ENCODE measurements at places on chromosomes 11 and 22. TPM values are rescaled to one million over a fixed set of nuclear protein-coding genes. Genes with fewer than 3 reads are reported as not detected.
A peak's percentile ranks its signal among the peaks of the same experiment; 100 is the strongest.

- DNase-seq = no peak
Measured at GRCh38 chr11:28547321-28547741, 439.1 kb downstream of the METTL15 start.

DNA sequence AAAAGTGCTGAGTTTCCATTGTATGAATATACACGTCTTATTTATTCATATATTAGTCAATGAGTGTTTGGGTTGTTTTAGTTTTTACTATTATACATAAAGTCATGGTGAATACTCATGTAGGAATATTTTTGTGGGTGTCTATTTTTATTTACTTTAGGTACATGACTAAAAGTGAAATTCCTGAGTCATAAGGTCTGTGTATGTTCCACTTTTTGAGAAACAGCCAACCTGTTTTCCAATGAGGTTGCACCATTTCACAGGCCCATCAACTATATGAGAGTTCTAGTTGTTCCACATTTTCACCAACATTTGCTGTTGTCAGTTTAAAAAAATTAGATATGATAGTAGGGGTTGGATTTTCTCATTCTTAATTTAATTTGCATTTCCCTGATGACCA lies 6.6 kb upstream of the OR6X1 start:
- no peak for DNase-seq

DNA sequence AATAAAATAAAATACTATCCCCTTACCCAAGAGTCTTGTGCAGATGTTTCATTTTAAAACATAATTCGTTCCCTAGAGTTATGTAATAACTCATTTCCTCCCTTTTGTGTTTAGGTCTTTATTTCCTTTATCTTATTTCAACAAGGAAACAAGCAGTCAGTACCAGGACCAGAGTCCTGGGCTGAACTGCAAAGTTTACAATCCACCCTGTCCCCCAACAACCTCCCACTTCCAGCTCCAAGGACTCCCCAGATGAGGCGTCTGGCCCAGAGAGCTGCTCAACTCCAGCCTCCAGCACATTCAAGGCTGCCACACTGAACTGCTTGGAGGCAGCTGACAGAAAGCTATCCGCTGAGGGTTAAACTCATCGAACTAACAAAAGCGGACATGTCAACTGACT lies 4.5 kb downstream of the POLDIP3 start:
- DNase-seq = no peak

OR8G5 gene
- not detected for total RNA-seq

DNA sequence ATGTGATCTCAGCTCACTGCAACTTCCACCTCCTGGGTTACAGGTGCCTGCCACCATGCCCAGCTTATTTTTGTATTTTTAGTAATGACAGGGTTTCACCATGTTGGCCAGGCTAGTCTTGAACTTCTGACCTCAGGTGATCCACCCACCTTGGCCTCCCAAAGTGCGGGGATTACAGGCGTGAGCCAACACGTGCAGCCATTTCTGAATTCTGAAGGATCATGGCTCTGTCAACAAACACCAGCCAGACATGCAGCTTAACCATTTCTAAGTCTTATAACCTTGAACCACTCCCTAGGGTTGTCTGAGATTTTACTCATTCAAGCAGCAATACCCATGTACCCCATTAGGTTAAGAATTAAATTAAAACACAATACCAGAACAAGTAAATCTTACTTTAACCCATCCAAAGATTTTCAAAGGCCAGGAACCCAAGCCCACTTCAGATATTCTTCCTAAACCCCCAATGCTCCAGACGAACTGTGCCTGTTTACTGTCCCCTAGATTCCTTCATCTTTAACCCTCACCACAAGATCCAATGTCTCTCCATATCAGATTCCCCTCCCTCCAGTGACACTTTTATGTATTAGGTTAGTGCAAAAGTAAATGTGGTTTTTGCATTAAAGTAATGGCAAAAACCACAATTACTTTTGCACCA lies 4.0 kb downstream of the RPS13 start:
- no peak for DNase-seq

DNA sequence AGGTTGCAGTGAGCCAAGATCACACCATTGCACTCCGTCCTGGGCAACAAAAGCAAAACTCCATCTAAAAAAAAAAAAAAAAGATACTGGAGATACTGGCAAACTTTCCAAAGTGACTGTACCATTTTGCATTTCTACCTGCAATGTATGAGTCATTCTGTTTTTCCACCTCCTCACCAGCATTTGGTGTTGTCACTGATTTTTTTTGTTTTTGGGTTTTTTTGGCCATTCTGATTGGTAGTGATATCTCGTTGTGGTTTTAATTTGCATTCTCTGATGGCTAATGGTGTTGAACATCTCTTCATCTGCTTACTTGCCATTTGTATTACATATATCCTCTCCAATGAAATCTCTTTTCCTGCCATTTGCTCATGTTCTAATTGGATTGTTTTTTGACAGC lies 12.0 kb upstream of the RBX1 start:
- DNase-seq = no peak

GRCh38 chr11:61880031-61880430 lies 11.3 kb downstream of the FADS3 start:
- no peak for DNase-seq

DNA sequence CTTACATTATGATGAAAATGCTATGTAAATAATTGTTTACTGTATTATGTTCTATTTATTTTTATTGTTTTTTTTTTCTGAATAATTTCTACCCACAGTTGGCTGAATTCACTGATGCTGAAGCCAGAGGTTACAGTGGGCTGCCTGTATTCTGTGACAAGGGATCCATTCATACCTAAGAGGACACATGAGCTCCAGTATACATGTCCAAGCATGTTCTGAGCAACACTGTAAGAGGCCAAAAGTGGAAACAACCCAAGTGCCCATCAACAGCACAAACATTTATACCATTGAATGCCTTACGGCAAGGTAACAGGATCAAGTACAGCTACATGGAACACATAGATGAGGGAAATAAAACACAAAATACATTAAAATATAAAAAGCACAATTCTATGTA lies 1.4 kb upstream of the SRSF8 start:
- DNase-seq = no peak

DNA sequence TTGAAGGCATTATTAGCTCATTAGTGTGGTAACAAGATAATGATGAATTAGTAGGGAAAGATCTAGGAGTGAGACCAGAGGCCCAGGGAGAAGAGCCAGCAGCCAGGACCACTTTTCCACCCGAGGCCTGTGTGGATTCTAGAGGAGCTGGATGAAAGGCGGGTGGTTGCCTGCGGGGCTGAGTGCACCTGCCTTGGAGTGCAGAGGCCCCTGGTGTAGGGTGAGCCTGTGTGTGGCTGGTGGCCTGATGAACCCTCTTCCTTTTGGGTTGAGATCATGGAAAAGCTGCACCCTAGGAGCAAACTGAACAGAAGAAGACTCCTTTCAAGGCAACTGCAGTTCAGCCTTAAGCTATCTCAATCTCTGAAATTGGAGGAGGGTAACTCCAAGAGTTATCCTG lies 5.9 kb upstream of the TP53AIP1 start:
- DNase-seq = no peak

MYO7A gene
- 0.18 TPM for total RNA-seq

RIMBP3B gene
- under 0.01 TPM for total RNA-seq

DNA sequence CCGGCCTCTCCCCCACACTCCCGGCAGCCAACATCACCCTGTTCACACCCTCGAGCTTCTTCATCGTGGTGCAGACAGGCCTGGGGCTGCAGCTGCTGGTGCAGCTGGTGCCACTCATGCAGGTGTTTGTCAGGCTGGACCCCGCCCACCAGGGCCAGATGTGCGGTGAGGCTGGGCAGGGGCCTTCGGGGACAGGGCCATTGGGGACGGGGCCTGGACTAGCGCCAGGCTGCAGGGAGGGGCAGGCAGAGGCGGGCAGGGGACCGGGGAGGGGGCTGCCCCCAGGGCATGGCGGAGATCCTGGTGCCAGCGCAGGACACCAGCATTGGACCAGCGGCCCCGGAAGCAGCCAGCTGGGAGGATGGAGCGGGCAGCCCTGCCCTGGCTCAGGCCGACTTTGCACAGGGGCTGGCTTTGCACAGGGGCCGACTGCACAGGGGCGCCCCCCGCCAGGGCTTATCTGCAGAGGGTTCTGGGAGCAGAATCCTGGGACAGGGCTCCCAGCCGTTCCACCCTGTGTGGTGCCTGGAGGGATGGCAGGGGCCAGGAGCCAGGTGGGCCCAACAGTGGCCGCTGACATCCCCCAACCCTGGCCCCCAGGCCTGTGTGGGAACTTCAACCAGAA lies 8.6 kb downstream of the MUC5B start:
- no peak for DNase-seq

CCDC188 gene
- 4.5 TPM for total RNA-seq

- DNase-seq = no peak
Measured at GRCh38 chr22:27460591-27461347, 340.8 kb downstream of the MN1 start.

MUC2 gene
- total RNA-seq = not detected

GRCh38 chr11:19589567-19590260 lies 122.9 kb upstream of the NAV2 start:
- DNase-seq = no peak

GRCh38 chr11:34731603-34732002 lies 110.7 kb downstream of the EHF start:
- no peak for DNase-seq

GRCh38 chr11:82858556-82859091 lies 41.6 kb downstream of the PRCP start:
- peak; percentile 76 for DNase-seq

DNA sequence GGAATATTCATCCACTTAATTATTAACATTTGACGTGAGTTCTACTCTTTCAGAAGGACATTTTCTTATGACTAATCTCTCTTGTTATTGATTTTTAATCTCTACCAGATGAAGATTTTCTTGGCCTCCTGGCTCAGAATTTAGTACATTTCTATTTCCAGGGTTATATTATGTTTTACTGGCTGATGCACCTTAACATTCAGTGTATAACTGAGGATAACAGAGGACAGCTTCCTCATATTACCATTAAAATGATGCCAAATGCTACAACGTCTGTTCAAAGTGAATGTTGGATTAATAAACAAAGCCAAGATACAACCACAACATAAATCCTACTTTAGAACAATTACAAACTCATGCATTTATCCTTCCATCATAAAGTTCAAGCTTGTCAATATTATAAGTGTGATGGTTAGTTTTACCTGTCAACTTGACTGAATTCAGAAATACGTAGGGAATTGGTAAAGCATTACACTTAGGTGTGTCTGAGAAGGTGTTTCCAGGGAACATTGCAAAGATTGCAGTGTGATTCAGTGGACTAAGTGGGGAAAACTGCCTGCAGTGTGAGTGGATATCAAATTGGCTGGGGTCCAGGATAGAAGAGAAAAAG lies 485.2 kb downstream of the LRRC4C start:
- DNase-seq = no peak

ROBO4 gene
- total RNA-seq = 220 TPM

A4GALT gene
- 25.6 TPM for total RNA-seq

GRCh38 chr11:68893282-68893681 lies 10.3 kb downstream of the MRPL21 start:
- no peak for DNase-seq

PPP6R2 gene
- 62.3 TPM for total RNA-seq

GRCh38 chr11:19987331-19987801 lies 172.9 kb downstream of the DBX1 start:
- no peak for DNase-seq

- DNase-seq = no peak
Measured at GRCh38 chr22:50105208-50106100, 15.6 kb downstream of the MOV10L1 start.

UCP3 gene
- total RNA-seq = 0.26 TPM

DNA sequence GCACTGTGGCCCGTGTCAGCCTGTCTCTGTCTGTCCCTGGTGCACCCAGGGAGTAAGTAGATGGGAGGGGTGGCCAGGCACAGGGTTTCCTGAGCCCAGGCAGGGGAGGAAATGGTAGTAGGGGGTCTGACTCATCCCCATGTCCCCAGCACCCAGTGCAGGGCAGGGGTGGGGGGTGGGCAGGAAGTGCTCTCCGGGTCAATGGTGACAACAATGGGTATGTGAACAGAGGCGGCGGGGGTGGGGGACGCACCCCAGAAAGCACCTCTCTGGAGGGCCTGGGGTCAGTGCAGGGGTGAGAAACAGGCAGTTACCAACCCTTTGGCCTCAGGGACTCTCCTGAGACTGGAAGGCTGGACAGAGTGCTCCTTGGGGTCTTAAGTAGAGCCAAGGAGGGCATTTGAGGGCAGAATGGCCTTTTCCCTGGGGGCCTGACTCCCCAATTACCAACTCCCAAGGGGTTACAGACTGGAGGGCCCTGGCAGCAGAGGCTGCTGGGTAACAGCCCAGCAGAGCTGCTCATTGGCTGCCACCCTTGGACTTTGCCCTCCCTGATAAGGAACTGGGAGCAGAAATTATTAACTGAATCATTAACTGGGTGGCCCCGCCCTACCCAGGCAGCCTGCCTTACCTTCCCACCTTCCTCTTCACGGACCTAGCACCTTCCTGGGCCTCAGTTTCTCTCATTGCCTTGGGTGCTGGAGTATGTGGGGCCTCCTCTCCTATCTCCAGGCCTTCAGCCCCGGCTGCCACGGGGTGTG lies 4.2 kb downstream of the MYRF start:
- DNase-seq = no peak

GRCh38 chr11:77558380-77558779 lies 31.4 kb upstream of the AQP11 start:
- DNase-seq = no peak

Data from pulmonary artery endothelial cell (primary cell).